Naive thymus-derived CD8-positive, alpha-beta T cell (primary cell): ENCODE measurements at places on chromosomes 7 and 10. TPM values are rescaled to one million over a fixed set of nuclear protein-coding genes. Genes with fewer than 3 reads are reported as not detected.

The IKZF1 gene
- total RNA-seq: 416 TPM

The TDRD1 gene
- 0.11 TPM for total RNA-seq

GRCh38 chr10:59176241-59177030, at the start of gene PHYHIPL:
PHYHIPL (plus strand) TSS chr10:59176643; CDS start chr10:59176854, 211 bp downstream.
- DNase-seq: no peak
- H3K4me3 ChIP-seq: no peak within 1 kb of the TSS
- H3K27ac ChIP-seq: no peak within 1 kb of the TSS

DNA sequence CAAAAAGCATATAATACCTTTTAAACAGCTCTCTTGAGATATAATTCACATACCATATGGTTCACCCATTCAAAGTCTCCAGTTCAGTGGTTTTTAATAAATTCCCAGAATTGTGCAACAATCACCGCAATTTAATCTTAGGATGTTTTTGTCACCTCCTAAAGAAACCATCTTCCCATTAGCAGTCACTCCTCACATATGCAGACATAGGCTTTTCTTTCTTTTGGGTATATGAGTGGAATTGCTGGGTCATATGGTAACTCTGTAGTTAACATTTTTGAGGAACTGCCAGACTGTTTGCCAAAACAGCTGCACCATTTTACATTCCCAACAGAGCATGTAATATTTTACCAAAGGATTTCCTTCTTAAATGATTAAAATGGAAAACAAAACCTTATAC, 57.0 kb downstream of the CC2D2B start:
- H3K4me1 ChIP-seq: peaks cover 11% of the 10 kb centered on the region
- no peak overlapping the region for H3K27ac ChIP-seq
- H3K36me3 ChIP-seq: no peaks in the 10 kb centered on the region

GRCh38 chr10:70615784-70616522, 13.4 kb upstream of the PRF1 start:
- peaks cover 9% of the 10 kb centered on the region for H3K36me3 ChIP-seq
- H3K4me1 ChIP-seq: peaks cover 59% of the 10 kb centered on the region
- no peak for DNase-seq
- H3K27me3 ChIP-seq: peaks cover 2% of the 10 kb centered on the region
- no peak overlapping the region for H3K4me3 ChIP-seq

- no peaks in the 10 kb centered on the region for H3K27me3 ChIP-seq
- DNase-seq: no peak
- H3K27ac ChIP-seq: no peak overlapping the region
- no peaks in the 10 kb centered on the region for H3K4me1 ChIP-seq
- no peak overlapping the region for H3K4me3 ChIP-seq
These were observed 311.9 kb upstream of the POT1 start for GRCh38 chr7:125241548-125241947.

- no peaks in the 10 kb centered on the region for H3K36me3 ChIP-seq
- H3K27ac ChIP-seq: no peak overlapping the region
- DNase-seq: no peak
- H3K27me3 ChIP-seq: no peaks in the 10 kb centered on the region
- peaks cover 7% of the 10 kb centered on the region for H3K4me1 ChIP-seq
These were observed 235.9 kb downstream of the MAD1L1 start for GRCh38 chr7:1996816-1997215.

DNA sequence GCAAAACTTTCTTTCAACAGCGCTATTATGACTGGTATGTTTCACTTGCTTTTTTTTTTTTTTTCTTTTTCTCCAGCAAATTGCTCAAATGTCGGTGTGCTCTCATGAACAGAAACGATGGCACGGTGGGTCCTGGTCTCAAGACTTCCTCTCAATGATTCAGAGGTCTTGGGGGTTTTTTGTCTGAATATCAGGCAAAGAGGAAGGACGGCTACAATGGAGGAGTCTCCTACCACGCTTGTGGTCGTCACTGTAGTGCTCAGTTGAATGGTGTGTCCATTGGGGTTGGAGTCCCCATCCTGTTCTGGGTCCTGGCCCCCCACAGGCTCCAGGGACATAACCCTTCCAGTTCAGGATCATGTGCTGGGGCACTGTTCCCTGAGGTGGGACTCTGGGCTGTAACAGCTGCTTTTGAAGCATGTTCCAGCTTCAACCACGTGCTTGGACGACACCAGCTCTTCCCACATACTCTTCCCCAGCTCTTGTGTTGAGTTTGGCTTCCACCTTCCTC, 266.7 kb upstream of the KLF6 start:
- no peaks in the 10 kb centered on the region for H3K4me1 ChIP-seq
- no peak overlapping the region for H3K4me3 ChIP-seq
- no peak for DNase-seq
- H3K27ac ChIP-seq: no peak overlapping the region

GRCh38 chr10:131310551-131311401, 745 bp downstream of the TCERG1L start:
- H3K4me3 ChIP-seq: peak overlapping the region; percentile 63
- peaks cover 47% of the 10 kb centered on the region for H3K27me3 ChIP-seq
- peak overlapping the region; percentile 0 for H3K27ac ChIP-seq
- DNase-seq: no peak
- no peaks in the 10 kb centered on the region for H3K4me1 ChIP-seq

DNA sequence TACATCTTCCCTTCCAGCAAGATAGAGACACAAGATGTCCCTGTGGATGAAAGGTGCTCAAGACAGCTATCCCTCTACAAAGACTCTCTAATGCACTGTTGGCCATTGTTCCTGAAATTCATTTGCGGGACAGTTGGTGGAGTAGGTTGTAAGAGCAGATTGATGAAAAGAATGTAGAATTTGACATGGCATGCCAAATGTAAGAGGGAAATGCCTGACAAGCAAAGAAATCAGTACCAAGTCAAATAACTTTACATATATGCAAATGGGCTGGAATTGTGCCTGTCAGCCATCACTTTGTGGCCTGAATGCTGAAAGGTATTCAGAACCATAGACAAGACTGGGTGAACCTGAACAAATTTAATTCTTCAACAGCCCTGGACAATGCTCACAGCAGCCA, 120.3 kb upstream of the FAM204A start:
- H3K27me3 ChIP-seq: peaks cover 42% of the 10 kb centered on the region
- peaks cover 9% of the 10 kb centered on the region for H3K4me1 ChIP-seq
- no peak overlapping the region for H3K27ac ChIP-seq
- no peak for DNase-seq
- H3K36me3 ChIP-seq: no peaks in the 10 kb centered on the region
- H3K4me3 ChIP-seq: no peak overlapping the region
